ENCODE measurements at places on chromosomes 4 and X. TPM values are rescaled to one million over a fixed set of nuclear protein-coding genes. Genes with fewer than 3 reads are reported as not detected.

Gene PPEF1
- not detected for total RNA-seq

Gene KIAA1210
- not detected for total RNA-seq

Gene GPC4
- 1.9 TPM for total RNA-seq

Gene PDGFC
- total RNA-seq = 64.4 TPM

Gene IL15
- total RNA-seq = 7.1 TPM

Gene EOLA2
- 24.7 TPM for total RNA-seq

Gene RPL10
- total RNA-seq = 3,014 TPM

Gene HMGN5
- total RNA-seq = 1.3 TPM

Gene CLTRN
- 0.13 TPM for total RNA-seq

Gene MSX1
- 26.1 TPM for total RNA-seq

- peak; percentile 72 for DNase-seq
These were observed 607.1 kb upstream of the DIPK2B start for GRCh38 chrX:45807572-45808425.

GRCh38 chr4:79604152-79604551, 196.1 kb upstream of the GK2 start:
- no peak for DNase-seq

DNA sequence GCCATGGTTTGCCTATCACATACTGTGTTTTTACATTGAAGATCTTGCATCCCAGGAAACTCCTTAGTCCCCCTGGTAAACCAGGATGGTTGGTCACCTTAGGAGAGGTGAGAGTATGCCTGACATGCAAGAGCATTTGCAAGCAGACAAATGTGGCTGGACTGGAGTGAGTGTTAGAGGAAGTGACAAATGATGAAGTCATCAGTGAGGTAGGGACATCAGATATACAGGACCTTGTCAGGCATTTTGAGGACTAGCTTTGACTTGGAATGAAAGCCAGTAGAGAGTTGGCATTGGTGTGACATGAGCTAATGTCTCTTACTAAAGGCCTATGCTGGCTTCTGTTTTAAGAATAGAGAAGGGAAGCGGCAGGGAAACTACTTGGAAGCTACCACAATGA, 124.9 kb downstream of the FRMPD4 start:
- no peak for DNase-seq

- DNase-seq = no peak
These were observed 11.7 kb downstream of the COQ2 start for GRCh38 chr4:83272900-83273299.

DNA sequence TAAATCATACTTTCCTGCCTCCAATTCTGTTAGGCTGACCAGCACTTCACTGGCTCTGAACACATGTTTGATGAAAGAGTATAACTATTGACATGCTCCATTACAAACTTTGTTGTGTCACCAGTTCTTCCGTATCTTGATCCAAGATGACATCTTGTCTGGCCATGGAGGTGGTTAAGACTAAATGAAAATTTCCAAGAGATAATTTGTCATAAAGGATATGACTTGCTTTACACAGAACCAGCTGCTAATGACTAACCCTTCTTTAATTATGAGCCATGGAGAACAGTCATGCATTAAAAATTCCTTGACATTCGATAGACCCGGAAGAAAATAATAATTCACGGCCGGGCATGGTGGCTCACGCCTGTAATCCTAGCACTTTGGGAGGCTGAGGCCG, 17.7 kb upstream of the N4BP2 start:
- DNase-seq = peak; percentile 79

- DNase-seq = no peak
These were observed 82.5 kb downstream of the ARHGEF9 start for GRCh38 chrX:63702556-63702955.

GRCh38 chrX:3262901-3263300, 83.6 kb downstream of the MXRA5 start:
- peak; percentile 87 for DNase-seq

- DNase-seq = no peak
These were observed 162.0 kb upstream of the MAB21L2 start for GRCh38 chr4:150419939-150420338.

- DNase-seq = peak; percentile 90
These were observed 4.5 kb upstream of the PLCXD1 start for GRCh38 chrX:276581-277201.

DNA sequence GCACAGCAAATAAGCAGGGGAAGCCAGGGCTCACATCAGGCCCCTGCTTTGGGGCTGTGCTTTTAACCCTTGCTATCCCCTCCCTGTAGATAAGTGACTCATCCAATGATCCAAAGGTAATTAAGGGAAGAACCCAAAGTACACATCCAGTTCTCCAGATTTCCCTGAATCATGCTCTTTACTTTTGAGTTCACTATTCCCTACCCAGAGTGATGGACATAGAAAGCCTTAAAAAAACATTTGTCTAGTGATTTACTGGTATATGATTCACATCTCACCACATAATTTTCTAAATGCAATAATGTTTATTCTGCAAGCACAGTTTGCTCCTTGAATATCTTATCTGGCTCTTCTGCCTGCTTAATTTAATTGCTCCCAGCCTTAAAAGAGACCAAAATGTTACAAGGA, 136.2 kb downstream of the PPP3CA start:
- peak; percentile 12 for DNase-seq

GRCh38 chrX:134883137-134883700, 107.6 kb upstream of the SMIM10 start:
- no peak for DNase-seq

GRCh38 chr4:66273110-66273509, 602.8 kb upstream of the EPHA5 start:
- no peak for DNase-seq

DNA sequence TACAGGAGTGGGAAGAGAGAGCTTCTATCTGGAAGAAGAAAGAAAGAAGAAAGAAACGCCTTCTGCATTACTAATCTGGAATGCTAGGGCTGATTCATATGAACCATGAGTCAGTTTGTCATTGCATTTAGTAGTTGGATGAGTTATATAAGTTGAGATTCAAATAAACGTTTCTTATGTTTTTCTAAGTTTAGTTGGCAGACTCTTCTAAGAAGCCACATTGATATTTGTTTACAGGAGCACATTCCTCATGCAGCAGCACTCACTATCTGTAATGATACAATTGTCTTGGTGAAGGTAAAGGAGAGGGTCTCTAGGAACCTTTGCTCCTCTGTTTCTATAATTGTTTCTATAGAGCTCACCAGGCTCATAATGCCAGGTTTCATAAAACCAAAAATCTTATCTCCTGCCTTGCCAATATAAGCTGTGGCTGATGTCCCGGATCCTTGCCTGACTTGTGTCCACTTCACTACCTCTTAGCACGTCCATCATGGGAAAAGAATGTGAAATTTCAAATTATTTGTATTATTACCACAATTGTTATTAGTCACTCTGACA, 39.5 kb downstream of the HOPX start:
- peak; percentile 92 for DNase-seq

- DNase-seq = no peak
These were observed 11.3 kb upstream of the CD99 start for GRCh38 chrX:2679534-2680485.

GRCh38 chrX:139720979-139721378, 13.0 kb upstream of the MCF2 start:
- no peak for DNase-seq

GRCh38 chrX:152450076-152450475, 1.0 kb downstream of the GABRA3 start:
- DNase-seq = no peak

- DNase-seq = no peak
These were observed 33.5 kb downstream of the LIMCH1 start for GRCh38 chr4:41571422-41571821.

DNA sequence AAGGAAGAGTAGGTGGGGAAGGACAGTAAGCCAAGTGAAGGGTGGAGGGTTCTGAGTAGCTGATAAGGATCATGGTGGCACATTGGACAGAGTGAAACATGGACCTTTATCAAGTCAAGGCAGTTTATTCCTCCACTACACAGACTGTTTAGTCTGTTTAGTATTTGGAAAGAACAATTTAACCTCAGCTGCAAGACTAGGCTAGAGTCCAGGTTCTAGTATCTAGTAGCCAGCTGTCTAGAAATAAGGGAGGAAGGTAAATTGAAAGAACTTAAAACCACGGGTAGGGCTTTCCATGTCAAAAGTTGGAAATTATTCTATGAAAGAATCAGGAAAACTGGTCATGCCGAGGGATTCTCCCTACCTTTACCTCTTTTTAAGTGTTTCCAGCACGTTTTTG, 140.1 kb upstream of the MED14 start:
- DNase-seq = no peak

DNA sequence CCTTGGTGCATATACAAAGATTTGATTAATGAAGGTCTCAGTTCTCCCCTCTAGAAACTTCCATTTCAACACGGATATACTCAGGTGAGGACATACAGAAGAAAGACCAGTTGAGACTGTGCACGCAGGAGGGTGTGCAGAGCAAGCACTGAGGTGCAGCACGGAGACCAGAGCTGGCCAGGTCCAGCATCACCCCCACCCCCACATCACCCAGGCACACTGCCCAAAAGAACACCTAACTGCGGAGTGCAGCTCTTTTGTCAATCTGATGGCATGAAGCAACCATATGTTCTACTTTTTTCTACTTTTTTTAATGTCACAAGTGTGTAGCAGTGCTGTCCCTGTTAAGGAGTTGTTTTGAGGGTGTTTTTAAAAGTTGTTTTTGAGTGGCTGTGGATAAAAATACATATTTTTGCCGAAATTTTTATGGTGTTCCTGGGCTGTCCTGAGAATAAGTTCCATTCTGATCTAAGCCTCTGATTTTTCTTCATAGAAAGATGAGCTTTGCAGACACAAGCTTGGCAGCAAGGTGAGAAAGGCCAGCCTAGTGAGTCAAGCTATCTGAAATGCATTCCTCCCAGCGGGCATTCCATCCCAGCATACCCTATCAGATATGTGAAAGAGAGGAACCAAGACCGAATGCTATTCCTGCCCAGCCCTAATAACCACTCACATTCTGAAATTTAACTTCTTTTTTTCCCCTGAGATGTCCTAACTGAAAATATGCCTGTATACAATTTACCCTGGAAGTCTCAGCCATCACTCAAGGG, 173.7 kb downstream of the PTTG2 start:
- DNase-seq = peak; percentile 29

DNA sequence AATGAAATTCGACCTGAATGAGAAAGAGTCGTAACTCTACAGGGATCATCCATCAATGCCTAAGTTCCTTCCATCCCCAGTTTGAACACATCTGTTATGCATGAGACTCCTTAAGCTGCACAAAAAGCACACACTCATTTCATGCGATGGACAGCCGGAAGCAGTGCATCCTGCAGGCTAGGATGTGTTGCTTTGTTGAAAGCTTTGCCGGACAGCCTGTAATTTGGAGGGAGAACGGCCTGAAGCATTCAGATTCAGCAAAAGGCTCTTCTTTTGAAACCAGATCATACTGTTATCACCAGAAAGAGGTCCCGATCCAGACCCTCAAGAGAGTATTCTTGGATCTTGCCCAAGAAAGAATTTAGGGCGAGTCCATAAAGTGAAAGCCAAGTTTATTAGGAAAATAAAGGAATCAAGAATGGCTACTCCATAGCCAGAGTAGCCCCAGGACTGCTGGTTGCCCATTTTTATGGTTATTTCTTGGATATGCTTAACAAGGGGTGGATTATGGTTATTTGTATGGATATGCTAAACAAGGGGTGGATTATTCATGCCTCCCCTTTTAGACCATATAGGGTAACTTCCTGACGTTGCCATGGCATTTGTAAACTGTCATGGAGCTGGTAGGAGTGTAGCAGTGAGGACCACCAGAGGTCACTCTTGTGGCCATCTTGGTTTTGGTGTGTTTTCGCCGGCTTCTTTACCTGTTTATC, 48.1 kb upstream of the DHRSX start:
- DNase-seq = no peak

DNA sequence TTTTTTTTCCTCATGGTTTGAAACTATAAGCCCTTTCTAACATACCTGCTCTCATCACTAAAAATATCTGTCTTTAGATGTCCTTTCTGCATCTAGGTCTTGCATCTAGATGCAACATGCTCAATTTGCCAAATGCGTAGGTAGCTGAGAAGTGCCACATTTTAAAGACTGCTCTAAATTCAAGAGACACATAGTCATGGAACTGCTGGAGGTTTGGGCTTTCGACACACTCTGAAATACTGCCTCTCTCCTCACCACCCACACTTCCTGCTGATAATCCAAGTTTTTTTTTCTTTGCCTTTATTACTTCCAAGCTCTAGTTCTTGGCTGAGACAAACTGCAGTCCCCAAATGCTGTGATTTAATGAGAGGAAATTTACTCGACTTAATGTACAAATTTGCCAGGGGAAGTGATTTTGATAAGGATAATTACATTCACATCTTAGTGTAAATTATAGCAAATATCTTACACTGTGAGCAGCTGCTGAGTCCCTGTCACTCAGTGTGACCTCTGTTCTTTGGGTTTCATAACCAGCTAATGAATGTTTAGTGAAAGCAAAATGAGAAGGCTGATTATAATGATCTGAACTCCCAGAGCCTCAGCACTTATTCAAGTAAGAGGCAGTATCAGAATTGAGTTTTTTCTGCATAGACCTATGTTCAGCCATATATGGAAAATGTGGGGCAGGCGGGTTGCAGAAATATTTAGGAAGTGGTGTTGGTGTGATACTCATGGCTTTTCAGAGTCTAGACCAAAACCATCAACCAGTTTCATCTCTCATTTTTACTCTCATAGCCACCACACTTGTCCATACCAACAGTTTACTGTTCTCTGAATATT, 31.3 kb downstream of the DRD5 start:
- DNase-seq = peak; percentile 70

GRCh38 chr4:177485528-177485927, 43.3 kb upstream of the AGA start:
- DNase-seq = peak; percentile 85

DNA sequence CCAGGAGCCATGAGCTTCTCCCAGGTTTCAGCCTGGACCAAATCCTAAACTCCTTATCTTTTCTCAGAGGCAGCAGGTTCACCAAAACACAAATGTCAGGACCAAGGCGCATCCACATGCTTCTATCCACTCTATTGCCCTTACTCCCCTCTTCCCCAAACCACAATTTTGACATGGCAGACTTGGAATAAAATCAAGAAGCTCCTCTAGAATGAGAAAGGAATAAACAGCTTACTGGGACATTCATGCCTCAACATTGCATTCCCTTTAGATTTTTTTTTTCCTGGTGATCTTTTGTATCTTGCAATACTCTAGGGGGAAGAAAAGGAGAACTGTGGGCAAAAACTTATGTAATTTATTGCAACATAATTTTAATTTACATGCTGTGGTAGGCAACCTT, 119.1 kb downstream of the TSPAN5 start:
- no peak for DNase-seq

All from GM23248 (cell line).